ENCODE measurements at places on chromosomes 7 and 10.

DNA sequence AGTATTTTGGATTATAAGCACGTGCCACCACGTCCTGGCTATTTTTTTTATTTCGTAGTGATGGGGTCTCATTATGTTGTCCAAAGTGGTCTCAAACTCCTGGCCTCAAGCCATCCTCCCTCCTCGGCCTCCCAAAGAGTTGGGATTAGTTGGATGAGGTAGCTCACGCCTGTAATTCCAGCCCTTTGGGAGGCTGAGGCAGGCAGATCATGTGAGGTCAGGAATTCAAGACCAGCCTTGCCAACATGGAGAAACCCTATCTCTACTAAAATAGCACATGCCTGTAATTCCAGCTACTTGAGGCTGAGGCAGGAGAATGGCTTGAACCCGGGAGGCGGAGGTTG lies 21.8 kb upstream of the YWHAG start:
- H3K27ac ChIP-seq, result peak overlapping the region; percentile 65
- no peaks in the 10 kb centered on the region for H3K27me3 ChIP-seq
- H3K4me3 ChIP-seq, result peak overlapping the region; percentile 79
- H3K36me3 ChIP-seq, result no peaks in the 10 kb centered on the region
- no peak for DNase-seq

GRCh38 chr10:55212051-55212450 lies 411.0 kb upstream of the PCDH15 start:
- H3K4me3 ChIP-seq, result no peak overlapping the region
- no peak overlapping the region for H3K27ac ChIP-seq
- H3K27me3 ChIP-seq, result no peaks in the 10 kb centered on the region
- H3K36me3 ChIP-seq, result no peaks in the 10 kb centered on the region
- no peaks in the 10 kb centered on the region for H3K4me1 ChIP-seq

DNA sequence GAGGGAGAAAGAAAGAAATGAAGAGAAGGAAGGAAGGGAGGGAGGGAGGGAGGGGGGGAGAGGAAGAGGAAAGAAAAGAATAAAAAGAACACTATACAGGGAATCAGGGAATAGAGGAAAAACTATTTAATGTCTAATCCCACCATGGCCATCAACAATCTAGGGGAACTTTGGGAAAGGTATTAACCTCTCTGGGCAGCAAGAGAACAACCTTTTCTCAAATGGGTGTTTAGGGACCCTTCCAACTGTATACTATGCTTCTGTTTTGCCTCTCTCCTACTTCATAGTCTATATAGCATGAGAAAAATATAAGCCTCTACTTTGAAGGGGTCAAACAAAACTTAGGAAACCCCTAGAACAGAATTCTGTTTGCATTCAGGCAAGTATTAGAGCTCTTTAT lies 54.5 kb downstream of the CHCHD3 start:
- DNase-seq, result no peak
- H3K36me3 ChIP-seq, result peaks cover 2% of the 10 kb centered on the region
- no peak overlapping the region for H3K4me3 ChIP-seq
- H3K27ac ChIP-seq, result no peak overlapping the region
- H3K27me3 ChIP-seq, result no peaks in the 10 kb centered on the region

GRCh38 chr7:5624386-5625365 lies 156.8 kb downstream of the RNF216 start:
- DNase-seq, result no peak
- no peak overlapping the region for H3K27ac ChIP-seq
- peaks cover 4% of the 10 kb centered on the region for H3K4me1 ChIP-seq
- no peak overlapping the region for H3K4me3 ChIP-seq
- H3K27me3 ChIP-seq, result no peaks in the 10 kb centered on the region
- peaks cover 8% of the 10 kb centered on the region for H3K36me3 ChIP-seq

DNA sequence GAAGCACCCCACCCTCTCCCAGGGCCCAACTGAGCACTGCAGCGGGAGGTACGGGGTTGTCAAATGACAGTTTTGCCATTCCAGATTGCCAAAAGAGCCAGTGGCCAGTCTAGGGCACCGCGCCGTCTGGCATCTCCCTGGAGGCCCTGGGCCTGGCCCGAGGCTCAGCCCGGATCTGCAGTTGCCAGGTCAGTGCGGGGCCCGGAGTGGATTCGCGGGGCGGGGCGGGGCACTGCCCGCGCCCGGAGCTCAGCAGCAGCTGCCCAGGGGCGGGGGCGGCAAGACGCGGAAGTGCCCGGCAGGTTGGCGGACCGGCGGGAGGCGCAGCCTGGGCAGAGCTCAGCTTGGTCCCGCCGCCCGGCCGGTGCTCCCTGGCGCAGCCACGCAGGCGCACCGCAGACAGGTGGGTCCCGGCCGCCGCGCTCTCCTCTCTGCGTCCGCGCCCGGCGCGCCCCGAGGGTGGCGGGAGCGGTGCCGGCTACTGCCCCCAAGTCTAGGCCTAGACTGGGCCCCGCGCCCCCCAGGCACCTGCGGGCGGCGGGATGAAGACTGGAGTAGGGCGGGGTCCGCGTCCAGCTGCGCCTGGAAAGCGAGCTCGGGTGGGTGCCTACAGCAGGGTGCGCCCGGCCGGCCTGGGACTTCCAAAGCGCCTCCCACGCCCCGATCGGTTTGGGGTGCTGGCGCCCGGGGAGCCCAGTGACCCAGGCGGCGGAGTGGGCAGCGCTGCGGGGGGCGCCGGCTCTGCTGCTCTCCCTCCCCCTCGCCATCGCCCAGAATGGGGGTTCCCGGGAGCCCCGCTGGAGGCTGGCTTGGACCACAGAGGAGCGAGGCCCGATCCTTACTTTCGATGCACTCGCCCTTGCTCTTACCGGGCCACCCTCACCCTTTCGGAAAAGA lies at the start of gene IRF5:
TSS of gene IRF5 (plus strand) at position 281 of the 897 bp plus-strand sequence. CDS start 4,155 bp downstream, outside the sequence.
- peak within 1 kb of the TSS; percentile 85 for H3K27ac ChIP-seq
- H3K36me3 ChIP-seq, result peaks cover 7% of the 10 kb centered on the region
- DNase-seq, result peak; percentile 79
- peak within 1 kb of the TSS; percentile 91 for H3K4me3 ChIP-seq

GRCh38 chr10:49080965-49081364 lies 34.4 kb downstream of the VSTM4 start:
- H3K27me3 ChIP-seq, result peaks cover 5% of the 10 kb centered on the region
- DNase-seq, result no peak
- no peak overlapping the region for H3K27ac ChIP-seq
- no peak overlapping the region for H3K4me3 ChIP-seq
- peaks cover 27% of the 10 kb centered on the region for H3K4me1 ChIP-seq

DNA sequence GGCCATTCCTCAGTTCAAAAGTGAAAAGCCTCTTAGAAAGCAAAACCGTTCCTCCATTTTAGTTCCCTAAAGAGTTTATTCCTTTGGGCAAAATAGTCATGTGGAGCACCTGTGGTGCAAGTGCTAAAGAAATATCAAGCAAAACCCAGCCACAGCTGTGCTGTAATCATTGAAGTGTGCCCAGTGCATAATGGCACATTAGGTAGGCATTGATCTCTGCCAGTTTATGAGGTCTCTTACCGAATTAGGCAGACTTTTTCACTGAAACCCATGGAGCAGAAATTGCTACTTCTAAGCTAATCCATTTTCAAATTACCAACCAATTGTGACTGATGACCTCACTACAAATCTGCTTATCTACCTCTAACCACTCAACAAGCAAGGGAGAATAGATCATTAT lies 97.2 kb upstream of the SEMA3A start:
- H3K4me1 ChIP-seq, result no peaks in the 10 kb centered on the region
- no peak overlapping the region for H3K27ac ChIP-seq
- no peak overlapping the region for H3K4me3 ChIP-seq

- H3K4me1 ChIP-seq, result peaks cover 48% of the 10 kb centered on the region
- DNase-seq, result peak; percentile 48
- H3K27ac ChIP-seq, result no peak overlapping the region
- no peaks in the 10 kb centered on the region for H3K27me3 ChIP-seq
- no peak overlapping the region for H3K4me3 ChIP-seq
- H3K36me3 ChIP-seq, result peaks cover 10% of the 10 kb centered on the region
These were observed 115.4 kb upstream of the ADO start for GRCh38 chr10:62688971-62689700.

- no peaks in the 10 kb centered on the region for H3K36me3 ChIP-seq
- no peak overlapping the region for H3K27ac ChIP-seq
- DNase-seq, result no peak
- no peak overlapping the region for H3K4me3 ChIP-seq
These were observed 24.3 kb upstream of the ST7 start for GRCh38 chr7:116929021-116929420.

- no peak for DNase-seq
- H3K4me3 ChIP-seq, result no peak overlapping the region
- H3K36me3 ChIP-seq, result peaks cover 3% of the 10 kb centered on the region
- no peak overlapping the region for H3K27ac ChIP-seq
- H3K4me1 ChIP-seq, result peaks cover 5% of the 10 kb centered on the region
These were observed 6.1 kb downstream of the MMRN2 start for GRCh38 chr10:86951184-86951761.

GRCh38 chr10:131431978-131432690 lies 120.6 kb upstream of the TCERG1L start:
- no peak for DNase-seq
- no peak overlapping the region for H3K4me3 ChIP-seq
- H3K36me3 ChIP-seq, result no peaks in the 10 kb centered on the region
- no peaks in the 10 kb centered on the region for H3K27me3 ChIP-seq
- no peak overlapping the region for H3K27ac ChIP-seq

DNA sequence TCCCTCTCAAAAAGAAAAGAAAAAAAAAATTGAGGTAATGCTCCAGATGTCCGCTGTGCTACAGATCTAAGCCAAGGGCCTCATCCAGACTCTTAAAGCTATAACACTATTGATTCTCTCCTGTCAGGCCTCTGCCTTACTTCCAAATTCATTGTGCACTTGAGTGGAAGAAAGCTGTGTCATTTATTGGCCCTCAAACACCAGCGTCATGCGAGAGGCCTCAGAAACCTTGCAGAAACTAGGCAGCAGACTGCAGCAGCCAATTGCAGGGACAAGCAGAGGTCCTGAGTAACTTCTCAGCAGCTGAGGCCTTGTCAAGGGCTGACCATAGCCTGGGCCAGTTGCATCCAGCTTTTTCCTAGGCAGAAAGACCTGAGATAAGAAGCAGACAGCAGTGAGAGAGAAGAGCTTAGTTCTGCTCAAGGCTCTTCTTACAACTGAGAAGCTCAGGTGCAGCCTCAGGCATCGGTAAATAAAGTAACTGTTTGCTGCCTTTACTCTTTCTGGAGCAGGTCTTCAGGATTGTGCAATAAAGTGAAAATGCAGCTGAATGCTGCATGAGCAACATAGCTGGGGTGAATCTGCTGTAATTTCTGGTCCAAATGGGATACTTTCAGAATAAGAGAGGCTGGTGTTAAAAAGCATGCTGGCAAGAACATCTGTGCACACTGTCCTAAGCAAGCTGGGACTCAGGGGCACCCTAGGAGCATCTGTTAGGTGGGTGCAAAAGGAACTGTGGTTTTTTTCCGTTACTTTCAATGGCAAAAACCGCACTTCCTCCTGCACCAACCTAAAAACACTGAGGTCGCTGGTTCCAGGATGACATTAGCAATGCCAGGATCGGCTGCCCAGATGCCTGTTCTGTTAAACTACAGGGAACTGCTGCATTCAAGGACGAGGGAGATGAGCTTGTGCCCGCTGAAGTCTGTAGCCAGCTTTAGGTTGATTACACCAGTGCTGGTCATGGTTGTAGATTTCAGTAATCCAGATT lies 181.8 kb upstream of the PFKP start:
- H3K27ac ChIP-seq, result no peak overlapping the region
- H3K4me3 ChIP-seq, result no peak overlapping the region
- peaks cover 3% of the 10 kb centered on the region for H3K27me3 ChIP-seq
- DNase-seq, result no peak

DNA sequence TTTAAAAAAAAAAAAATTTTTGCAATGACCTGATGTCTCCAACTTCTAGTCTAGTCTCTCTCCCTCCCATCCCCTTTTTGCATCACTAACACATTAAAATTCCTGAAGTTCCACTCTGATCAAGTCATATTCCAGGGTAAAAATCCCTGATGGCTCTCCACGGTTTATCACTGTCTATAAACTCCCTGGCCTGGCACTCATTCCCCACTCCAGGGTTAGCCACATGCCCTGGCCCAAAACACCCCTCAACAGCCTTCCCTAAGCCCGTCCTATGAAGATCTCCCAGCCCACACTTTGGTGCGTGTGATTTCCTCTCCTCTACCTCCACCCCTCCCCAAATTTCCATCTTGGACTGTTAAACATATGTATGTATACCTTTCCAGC lies 125.4 kb downstream of the JAZF1 start:
- peaks cover 12% of the 10 kb centered on the region for H3K27me3 ChIP-seq
- H3K27ac ChIP-seq, result no peak overlapping the region
- H3K4me3 ChIP-seq, result no peak overlapping the region
- no peak for DNase-seq
- no peaks in the 10 kb centered on the region for H3K4me1 ChIP-seq

- H3K4me3 ChIP-seq, result no peak overlapping the region
- H3K36me3 ChIP-seq, result no peaks in the 10 kb centered on the region
- H3K4me1 ChIP-seq, result no peaks in the 10 kb centered on the region
- H3K27ac ChIP-seq, result no peak overlapping the region
These were observed 96.4 kb upstream of the AOAH start for GRCh38 chr7:36820527-36821170.

DNA sequence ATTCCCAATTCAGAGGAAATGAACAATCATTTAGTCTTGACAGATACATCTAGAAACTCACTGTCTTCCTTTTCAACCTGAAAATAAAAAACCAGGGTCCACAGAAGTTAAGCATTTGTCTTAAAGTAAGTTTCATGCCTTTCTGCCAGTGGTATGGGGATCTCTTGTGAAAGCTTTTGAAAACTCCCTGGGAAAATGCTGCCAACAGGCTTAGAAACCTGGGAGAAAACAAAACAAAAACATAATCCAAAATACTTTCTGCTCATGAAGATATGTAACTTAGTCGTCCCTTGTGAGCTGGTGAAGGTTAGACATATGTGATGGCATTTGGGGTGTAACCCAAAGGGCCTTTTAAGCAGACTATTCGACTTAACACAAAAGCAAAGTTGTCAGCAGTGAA lies 66.4 kb upstream of the ZNF438 start:
- H3K4me3 ChIP-seq, result no peak overlapping the region
- no peak overlapping the region for H3K27ac ChIP-seq
- DNase-seq, result no peak
- H3K27me3 ChIP-seq, result no peaks in the 10 kb centered on the region

GRCh38 chr7:156158693-156159092 lies 346.4 kb upstream of the SHH start:
- H3K27ac ChIP-seq, result no peak overlapping the region
- H3K4me1 ChIP-seq, result no peaks in the 10 kb centered on the region
- no peaks in the 10 kb centered on the region for H3K36me3 ChIP-seq
- H3K27me3 ChIP-seq, result peaks cover 2% of the 10 kb centered on the region
